Muscle of back (tissue), 13 donors: ENCODE measurements at places on chromosomes 3 and 15. TPM values are rescaled to one million over a fixed set of nuclear protein-coding genes. Genes with fewer than 3 reads are reported as not detected.
A peak's percentile ranks its signal among the peaks of the same experiment; 100 is the strongest.

The CEMIP gene
- polyA plus RNA-seq = 2.1 TPM

GRCh38 chr15:79212589-79213157 lies 69.8 kb upstream of the ANKRD34C start:
- no peak for DNase-seq

DNA sequence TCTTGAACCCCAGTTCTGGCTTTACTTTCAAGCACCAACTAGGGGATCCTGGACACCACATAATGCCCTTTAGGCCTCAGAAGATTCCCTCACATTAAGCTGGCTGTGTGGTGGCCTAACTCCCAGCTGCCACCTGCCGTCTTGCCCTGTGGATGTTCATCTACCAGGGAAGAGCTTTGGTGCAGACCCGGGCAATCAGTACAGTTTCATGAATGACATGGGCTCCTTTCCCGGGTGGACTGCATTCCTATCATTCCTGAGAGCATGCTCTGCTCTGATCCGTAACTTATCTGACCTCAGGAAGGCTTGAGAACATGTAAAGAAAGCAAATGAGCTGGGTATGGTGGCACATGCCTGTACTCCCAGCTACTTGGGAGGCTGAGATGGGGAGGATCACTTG lies 50.0 kb upstream of the GSK3B start:
- no peak for DNase-seq

- DNase-seq = no peak
These were observed 82.0 kb downstream of the CNTN3 start for GRCh38 chr3:74532446-74532845.

The CACNA2D2 gene
- 3.6 TPM for polyA plus RNA-seq

The NME9 gene
- 0.59 TPM for polyA plus RNA-seq

DNA sequence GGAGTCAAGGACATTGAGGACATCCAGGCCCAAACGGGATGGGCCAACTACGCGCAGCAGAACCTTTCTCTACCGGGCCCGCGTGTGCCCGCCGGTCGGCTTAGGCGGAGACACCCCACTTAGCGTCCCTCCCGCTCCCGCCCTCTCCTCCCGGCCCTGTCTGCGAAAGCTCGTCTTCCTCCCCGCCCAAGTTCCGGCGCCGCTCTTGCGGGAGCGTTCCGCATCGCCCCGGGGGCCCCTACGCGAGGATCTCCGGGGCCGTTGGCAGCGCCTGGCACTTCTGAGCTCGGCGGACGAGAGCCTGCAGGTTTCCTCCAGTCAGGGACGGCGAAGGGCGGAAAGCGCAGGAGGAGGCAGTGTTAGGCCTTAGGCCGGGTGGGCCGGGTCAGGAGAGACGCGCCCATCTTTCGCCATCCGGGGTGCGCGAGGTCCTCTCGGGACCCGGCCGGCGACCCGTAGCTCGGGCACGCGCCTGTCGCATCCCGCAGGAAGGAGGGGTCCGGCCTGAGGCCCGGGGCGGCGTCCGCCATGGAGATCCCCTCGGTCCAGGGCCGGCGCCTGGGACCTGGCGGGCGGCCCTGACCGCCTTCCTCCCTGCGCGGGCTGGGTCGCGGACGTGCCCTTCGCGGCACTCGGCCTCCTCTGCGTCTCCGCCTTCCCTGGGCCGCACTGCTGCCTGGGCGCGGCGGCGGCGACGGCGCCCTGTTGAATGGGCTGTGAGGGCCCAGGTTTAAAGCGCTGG lies at the start of gene FEM1B:
Gene FEM1B (plus strand): TSS at position 143 of the 742 bp plus-strand sequence. CDS start 673 bp downstream, outside the sequence.
- peak; percentile 98 for DNase-seq

- DNase-seq = no peak
These were observed 28.1 kb upstream of the CYP11A1 start for GRCh38 chr15:74395319-74396145.

The RAB6B gene
- 9.9 TPM for polyA plus RNA-seq

DNA sequence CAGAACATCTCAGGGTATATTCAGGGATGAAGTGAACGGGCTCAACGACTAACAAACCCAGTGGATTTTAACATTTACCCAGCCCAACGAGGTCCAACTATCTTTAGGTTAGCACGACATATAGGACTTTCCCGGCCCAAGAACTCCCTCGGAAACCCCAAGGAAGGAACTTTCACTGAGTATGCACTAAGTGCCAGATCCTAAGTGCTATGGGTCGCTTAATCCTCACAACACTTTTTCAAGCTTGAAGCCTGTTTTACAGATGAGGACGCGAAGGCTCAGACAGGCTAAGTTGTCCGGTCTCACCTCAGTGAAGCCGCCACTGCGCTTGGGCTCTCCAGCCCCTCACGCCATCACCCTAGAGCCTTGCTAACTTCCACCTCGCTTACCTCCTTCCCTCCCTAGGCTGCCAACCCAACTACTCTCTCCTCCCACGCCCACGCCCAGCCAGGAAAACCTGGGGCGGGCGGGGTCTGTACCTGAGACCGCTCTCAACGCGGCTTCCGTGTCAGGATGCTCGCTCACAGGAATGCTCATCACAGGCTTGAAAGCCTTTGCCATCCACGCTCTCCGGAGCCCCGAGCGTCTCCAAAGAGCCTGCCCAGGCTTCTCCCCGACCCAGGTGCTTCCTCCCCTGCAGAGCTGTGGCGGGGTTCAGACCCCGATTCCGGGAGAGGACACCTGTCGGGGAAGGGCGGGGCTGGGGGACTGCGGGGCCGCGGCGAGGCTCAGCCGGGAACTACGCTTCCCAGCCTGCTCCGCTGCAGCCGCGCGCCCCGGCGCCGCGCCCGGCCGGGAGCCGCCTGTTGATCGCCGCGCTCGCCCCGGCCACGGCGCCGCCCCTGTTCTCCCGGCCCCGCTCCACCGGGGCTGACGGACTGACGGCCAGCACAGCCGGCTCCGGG lies at the start of gene TMOD2:
Gene TMOD2 (plus strand): TSS at position 806 of the 905 bp plus-strand sequence. CDS start 14,845 bp downstream, outside the sequence.
- DNase-seq = no peak

- DNase-seq = no peak
These were observed 44.6 kb downstream of the CCNL1 start for GRCh38 chr3:157115069-157116006.

The CAMP gene
- not detected for polyA plus RNA-seq

The HHLA2 gene
- polyA plus RNA-seq = not detected

- DNase-seq = no peak
These were observed 776.6 kb downstream of the ZNF385D start for GRCh38 chr3:20974396-20974795.
